ENCODE measurements at places on chromosomes 5 and 9. TPM values are rescaled to one million over a fixed set of nuclear protein-coding genes. Genes with fewer than 3 reads are reported as not detected.

DNA sequence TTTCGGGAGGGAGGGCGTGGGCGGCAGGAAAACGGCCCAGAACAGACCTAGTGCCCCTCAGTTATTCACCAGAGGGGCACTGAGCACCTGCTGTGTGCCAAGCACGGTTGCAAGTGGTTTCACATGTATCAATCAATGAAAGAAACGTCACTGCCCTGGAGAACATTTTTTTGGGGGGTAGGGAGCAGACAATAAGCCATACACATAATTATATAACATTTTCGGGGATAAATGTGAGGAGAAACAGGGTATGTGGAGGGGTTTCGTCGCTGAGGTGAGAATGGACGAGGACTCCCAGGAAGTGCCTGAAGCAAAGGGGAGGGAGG is 444 bp upstream of the ZNF354A start:
- peaks cover 1% of the 10 kb centered on the region for H3K27me3 ChIP-seq
- no peak overlapping the region for H3K27ac ChIP-seq

DNA sequence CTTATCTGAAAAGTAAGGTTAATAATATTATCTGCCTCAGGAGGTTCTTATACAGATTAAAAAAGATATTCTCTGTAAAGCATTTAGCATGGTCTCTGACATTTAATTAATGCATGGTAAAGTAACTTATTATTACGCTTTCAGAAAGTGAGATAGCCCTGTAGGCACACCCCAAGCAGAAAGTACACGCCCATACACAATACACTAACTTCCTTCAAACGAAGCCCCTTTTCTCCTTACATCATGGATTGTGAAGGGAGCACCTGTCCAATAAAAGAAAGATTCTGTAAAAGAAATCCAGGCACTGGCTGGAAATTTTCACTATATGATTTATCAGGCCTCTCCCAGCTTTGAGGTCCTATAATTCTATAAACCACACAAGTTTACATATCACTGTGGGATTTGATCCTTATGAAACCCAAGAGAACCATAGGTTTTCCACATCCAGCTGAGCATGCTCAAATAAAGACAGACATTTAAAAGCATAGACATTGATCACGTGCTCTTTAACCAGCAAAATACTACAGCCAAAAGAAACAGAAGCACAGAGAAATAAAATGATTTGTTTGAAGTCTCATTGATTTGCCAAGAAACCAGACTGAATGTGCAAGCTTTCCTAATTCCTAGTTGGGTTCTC is 14.1 kb upstream of the NR3C1 start:
- peaks cover 5% of the 10 kb centered on the region for H3K27me3 ChIP-seq
- H3K4me3 ChIP-seq, result no peak overlapping the region
- no peak for DNase-seq

AQP3 gene
- total RNA-seq, result 3.4 TPM

IL9 gene
- total RNA-seq, result 2.0 TPM

LYRM7 gene
- total RNA-seq, result 15.8 TPM

IL5 gene
- total RNA-seq, result 1.5 TPM

DNA sequence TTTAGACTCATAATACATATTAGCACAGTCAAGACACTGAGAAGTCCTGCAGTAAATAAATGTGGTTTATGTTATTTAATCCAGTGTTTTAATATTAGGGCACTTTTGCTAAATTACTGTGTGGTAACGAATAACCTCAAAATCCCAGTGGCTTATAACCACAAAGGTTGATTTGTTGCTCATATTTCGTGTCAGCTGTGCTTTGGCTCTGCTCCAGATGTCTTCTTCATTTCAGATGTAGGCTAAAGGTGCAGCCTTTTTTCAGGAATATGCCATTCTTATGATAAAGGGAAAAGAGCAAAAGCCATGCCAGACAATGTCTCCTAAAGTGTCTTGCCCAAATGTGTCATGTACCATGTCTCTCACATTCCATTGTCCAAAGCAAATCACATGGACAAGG is 144.8 kb downstream of the BRINP1 start:
- no peaks in the 10 kb centered on the region for H3K4me1 ChIP-seq
- DNase-seq, result no peak
- no peaks in the 10 kb centered on the region for H3K27me3 ChIP-seq
- H3K36me3 ChIP-seq, result no peaks in the 10 kb centered on the region
- no peak overlapping the region for H3K4me3 ChIP-seq
- no peak overlapping the region for H3K27ac ChIP-seq

NR3C1 gene
- 62.7 TPM for total RNA-seq

Data from activated T-helper 1 cell treated with anti-CD3 and anti-CD28 coated beads, Interleukin-12 subunit alpha, Interleukin-12 subunit beta, Interleukin-2, Interleukin-4 antibody, amounts not matched to agents 30 ng/mL and 10 ng/mL and 1 ng/mL, durations not matched to agents 14 hours and 24 hours and 36 hours (primary cell).